ENCODE measurements at places on chromosomes 3 and 15.

GRCh38 chr15:70765504-70766281 is 2.3 kb upstream of the UACA start:
- peak overlapping the region; percentile 74 for H3K27ac ChIP-seq
- H3K4me1 ChIP-seq = peaks cover 25% of the 10 kb centered on the region
- DNase-seq = peak; percentile 65
- no peak overlapping the region for H3K4me3 ChIP-seq

GRCh38 chr15:38374029-38374428 is 79.9 kb upstream of the FAM98B start:
- H3K4me1 ChIP-seq = no peaks in the 10 kb centered on the region
- DNase-seq = no peak
- H3K27me3 ChIP-seq = no peaks in the 10 kb centered on the region
- H3K36me3 ChIP-seq = no peaks in the 10 kb centered on the region
- no peak overlapping the region for H3K27ac ChIP-seq
- no peak overlapping the region for H3K4me3 ChIP-seq

DNA sequence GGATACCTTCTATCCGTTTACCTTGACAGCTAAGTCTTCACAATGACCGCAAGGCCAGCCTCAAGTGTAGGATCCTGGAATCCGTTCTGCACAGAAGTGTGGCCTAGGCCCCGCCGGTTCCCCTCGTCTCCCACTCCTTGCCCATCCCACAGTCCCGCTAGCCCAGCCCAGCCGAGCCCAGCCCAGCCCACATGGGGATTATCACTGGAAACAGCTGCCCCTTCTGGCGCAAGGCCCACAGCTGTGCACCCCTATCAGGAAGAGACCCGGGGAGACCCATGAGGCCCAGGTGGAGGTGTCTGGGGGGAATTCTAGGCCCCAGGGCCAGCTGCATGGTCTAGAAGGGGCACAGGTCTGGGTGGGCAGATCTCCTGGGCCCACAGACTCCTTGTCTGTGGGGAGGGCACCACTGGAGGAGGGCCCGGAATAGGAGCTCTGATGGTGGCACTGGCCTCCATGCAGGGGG is 27.9 kb upstream of the KLF13 start:
- H3K36me3 ChIP-seq = no peaks in the 10 kb centered on the region
- no peak for DNase-seq
- peaks cover 11% of the 10 kb centered on the region for H3K27me3 ChIP-seq

DNA sequence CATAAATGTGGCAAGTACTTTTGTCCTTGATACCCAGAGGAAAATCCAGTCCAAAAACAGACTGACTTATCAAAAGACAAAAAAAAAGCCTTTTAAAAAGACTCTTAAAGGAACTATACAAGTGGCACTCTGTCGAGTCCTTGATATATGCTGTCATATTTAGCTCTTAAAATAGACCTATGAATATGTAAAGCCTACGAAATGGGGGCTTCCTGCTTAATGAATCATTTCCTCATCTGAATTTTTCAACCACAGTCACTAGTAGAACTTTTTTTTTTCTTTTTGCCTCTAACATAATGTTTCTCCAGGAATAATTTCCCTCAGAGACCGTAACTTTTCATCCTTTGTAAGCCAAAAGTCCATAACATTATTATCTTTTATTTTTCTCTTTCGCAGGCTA is 95.8 kb downstream of the P3H2 start:
- no peaks in the 10 kb centered on the region for H3K36me3 ChIP-seq
- peak overlapping the region; percentile 43 for H3K27ac ChIP-seq
- DNase-seq = peak; percentile 74
- H3K4me1 ChIP-seq = peaks cover 5% of the 10 kb centered on the region
- no peaks in the 10 kb centered on the region for H3K27me3 ChIP-seq

GRCh38 chr15:89802231-89802928 is 12.3 kb downstream of the ANPEP start:
- H3K27me3 ChIP-seq = no peaks in the 10 kb centered on the region
- no peak for DNase-seq

GRCh38 chr3:41716471-41716870 is 245.4 kb downstream of the ULK4 start:
- no peak overlapping the region for H3K4me3 ChIP-seq
- peak; percentile 6 for DNase-seq
- H3K4me1 ChIP-seq = peaks cover 2% of the 10 kb centered on the region

Data from astrocyte (in vitro differentiated cells and primary cell).